NCI-H187 treated with DMSO at 0.1 percent for 48 hours (cell line): ENCODE measurements at places on chromosomes 2 and 18.

DNA sequence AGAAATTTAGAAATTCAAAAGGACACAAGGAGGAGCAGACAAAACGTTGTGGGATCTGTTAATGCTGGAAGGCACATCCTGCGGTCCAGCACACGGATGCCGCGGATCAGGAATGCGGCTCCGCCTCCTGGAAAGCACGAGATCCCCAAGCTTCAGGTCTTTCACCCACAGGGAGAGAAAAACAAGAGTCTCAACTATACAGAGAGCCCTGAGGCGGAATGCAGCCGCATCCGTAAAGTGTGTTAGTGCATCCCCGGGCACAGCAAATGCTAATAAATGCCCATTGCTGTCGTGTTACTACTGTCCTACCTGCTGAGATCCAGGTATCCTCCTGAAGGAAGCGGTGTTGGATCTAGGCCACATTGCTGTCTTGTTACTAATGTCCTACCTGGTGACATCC is 303.9 kb downstream of the EIPR1 start:
- DNase-seq = no peak

GRCh38 chr2:165193178-165193777 is 10.6 kb downstream of the SCN3A start:
- DNase-seq = no peak

DNA sequence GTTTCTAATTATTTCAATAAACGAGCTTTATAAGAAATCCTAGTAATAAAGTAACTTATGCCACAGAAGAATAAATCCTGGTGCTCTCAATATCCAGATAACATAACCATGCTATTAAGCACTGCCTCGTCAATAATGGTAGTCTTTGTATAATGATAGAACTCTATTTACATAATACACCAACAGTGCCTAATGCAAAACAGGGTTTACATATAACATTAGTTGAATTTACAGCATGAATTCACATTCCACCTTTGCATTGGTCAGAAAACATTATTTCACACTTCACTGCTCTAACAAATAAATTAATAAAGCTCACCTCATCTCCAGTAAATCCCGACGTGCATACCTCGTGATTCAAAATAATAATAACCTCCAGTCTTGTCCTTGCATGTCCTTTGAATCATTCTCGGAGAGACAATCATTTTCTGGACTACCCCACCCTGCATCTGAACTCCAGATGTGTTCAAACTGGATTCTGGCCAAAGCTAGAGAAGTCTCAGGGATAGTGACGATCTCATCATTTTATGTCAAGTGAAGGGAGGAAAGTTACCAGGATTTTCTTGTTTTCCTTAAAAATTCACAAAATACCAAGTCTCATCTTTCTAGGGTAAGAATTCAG is 189.2 kb downstream of the NCKAP5 start:
- DNase-seq = no peak

DNA sequence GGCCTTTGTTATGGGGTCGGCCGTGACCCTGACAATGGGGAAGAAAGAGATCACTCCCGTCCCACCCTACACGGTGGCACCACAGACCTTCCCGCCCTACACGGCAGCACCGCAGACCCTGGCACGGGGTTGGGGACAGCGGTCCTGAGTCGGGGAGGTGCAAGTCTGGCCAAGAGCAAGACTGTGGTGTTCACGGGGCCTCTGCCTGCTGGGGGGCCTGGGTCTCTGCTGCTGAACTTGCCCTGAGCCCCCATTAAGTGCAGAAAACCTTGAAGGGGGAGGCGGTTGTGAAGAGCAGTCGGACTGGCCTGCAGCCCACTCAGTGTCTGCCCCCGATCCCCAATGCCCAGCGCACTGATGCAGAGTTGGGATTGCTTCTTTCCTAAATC is 75.9 kb downstream of the SLC66A2 start:
- no peak for DNase-seq

GRCh38 chr2:51258301-51258700 is 226.4 kb upstream of the NRXN1 start:
- no peak for DNase-seq

DNA sequence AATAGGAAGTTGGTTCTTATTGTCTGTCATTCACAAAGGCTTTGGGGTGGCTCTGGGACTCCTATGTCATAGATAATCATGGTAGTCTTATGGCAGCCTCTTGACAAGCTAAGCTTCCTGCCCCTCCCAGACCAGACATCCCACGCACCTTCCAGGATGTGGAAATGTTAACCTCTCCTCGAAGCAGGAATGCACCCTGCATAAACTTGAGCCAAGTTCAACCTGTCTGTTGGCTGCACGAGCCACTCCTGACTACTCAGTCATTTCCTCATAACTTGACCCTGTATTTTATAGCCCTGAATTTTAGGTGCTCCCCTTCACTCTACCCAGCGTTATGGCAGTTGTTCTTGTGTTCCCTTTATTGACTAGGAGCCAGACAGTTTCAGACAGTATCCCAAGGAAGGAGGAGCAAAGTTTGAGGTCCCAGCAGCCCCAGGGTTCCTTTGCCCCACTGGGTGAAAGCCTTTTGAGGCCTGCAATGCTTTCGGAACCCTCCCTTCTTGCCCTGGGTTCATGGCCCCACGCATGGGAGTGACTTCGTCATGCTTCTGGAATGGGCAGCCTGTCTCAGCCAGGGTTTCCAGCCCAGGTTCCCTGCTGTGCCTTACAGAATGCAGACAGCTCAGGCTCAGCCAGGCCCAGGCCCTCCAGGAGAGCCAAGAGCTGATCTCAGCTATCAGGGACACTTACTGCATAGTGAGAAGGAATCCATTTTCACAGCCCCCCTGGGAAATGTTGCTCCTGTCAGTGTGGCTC is 15.6 kb upstream of the INO80C start:
- no peak for DNase-seq

DNA sequence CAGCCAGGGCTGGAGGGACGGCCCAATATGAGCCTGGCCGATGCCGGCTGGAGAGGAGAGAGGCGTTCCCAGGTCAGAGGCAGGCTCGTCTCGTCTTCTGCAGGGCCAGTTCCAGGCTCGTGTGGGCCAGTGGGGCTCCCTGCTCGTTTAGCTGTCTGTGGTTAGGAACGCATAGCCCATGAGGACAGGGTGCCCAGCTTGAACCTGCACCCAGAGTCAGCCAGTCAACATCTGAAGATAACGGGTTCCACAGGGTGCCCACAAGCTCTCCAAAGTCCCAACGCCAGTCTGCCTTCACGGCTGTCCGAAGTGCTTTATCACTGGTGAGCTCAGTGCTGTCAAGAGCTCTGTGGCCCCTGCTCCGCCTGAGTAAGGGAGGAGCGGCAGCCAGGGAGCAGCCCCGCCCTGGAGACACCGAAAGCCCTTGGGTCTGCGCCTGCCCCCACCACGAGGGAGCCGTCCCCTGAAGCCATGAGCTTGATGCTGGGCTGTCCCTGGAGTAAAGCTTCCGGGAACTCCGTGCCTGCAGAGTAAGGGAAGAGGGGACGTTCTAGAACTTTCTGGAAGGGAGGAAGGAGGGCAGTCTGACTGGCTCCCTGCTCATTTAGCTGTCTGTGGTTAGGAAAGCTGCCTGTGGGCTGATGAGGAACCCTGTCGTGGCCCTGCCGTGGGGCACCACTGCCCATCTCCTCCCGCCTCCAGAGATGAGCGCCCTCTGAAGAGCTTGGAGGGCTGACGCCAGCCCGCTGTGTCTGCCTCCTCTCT is 2.7 kb upstream of the HSBP1L1 start:
- DNase-seq = no peak

GRCh38 chr2:238021327-238021726 is 39.5 kb upstream of the SCLY start:
- no peak for DNase-seq

- no peak for DNase-seq
These were observed 560.9 kb downstream of the LRP1B start for GRCh38 chr2:141569941-141570340.

DNA sequence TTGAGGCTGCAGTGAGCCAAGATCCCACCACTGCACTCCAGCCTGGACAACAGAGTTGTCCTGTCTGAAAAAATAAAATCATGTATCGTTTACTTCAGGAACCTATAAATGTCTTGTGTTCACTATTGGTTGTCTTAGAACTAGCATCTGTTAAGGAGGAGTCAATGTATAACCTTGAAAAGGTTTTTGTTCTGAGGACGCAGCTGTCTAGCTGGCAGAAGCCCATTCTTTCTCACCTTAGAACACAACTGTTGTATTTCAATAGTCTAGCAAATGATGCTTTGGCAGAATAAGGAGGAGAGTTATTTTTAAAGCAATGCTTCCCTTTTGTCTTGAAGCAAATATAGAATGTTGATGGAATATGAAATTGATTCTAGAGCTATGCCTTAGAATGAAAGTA is 21.1 kb downstream of the EPB41L5 start:
- DNase-seq = no peak

GRCh38 chr2:85766229-85766628 is 12.4 kb downstream of the ATOH8 start:
- DNase-seq = no peak

- no peak for DNase-seq
These were observed 75.6 kb downstream of the TPGS2 start for GRCh38 chr18:36752929-36753865.

DNA sequence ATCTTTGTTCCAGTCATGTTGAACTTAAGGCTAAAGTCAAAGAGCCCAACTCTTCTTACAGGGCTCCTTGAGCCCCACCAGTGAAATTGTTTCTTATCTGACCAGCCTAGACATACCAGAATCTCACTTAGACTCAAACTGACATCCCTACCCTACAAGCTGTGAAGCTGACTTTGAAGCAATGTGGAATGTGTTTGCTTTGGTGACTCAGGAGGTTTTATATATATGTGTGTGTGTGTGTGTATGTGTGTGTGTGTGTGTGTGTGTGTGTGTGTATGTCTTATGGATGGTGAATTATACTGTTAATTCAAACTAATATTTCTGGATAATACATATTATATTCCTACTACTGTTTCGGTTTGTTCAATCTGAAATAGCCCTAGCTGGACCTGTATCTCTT is 67.3 kb downstream of the CAMKMT start:
- no peak for DNase-seq

DNA sequence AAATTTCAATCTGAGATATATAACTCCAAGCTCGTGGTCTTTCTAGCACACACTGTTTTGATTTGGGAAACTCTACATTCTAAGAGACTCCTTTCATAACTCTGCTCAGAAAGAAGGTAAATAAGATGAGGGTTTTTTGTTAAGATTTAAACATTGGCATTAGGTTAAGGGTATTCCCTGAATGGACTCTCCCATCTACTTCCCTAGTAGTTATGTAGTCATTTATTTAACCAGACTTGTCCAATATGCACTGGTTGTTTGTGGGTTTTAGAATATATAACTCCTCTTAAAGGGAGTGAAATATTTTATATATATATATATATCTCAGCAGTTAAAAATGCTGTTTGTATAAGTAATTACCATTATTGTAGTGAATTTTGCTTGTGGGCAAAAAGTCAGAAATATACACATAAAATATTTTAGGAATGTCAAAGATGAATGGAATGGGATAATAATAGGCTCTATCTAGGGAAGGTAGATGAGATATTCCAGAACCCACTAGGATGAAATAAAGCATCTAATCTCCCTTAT is 61.5 kb upstream of the WDR75 start:
- no peak for DNase-seq

- DNase-seq = no peak
These were observed 43.5 kb downstream of the INSIG2 start for GRCh38 chr2:118131771-118132170.

DNA sequence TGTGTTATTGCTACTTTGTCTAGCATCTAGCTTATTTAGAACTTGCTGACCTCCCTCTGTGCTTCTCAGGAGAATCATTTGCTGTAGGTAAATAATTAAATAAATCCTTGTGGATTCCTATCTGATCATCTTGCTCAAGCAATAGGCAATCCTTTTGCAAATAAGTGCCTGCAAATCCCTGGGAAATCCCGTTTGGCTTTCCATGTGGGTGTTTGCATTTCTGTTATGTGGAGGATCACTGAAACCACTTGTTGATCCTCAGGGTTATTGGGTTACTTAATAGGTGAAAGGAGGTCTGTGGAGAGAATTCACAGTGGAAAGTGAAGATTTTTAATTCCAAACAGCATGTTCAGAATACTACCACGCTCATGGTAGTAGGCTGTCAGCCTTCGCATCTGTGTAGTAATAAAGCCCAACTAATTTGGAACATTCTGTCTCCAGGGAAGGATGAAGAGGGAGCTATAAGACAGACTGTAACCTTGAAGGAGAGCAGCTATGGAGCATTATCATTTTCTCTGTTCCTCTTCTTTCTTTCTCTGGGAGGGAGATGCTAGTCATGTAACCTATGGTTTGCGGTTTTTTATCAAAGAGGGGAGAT is 72.5 kb downstream of the GULP1 start:
- no peak for DNase-seq

GRCh38 chr2:33442528-33443079 is 33.8 kb upstream of the RASGRP3 start:
- DNase-seq = no peak

- DNase-seq = no peak
These were observed 23.6 kb upstream of the HES6 start for GRCh38 chr2:238263204-238264071.

GRCh38 chr18:46660957-46661749 is 4.1 kb upstream of the LOXHD1 start:
- DNase-seq = no peak

DNA sequence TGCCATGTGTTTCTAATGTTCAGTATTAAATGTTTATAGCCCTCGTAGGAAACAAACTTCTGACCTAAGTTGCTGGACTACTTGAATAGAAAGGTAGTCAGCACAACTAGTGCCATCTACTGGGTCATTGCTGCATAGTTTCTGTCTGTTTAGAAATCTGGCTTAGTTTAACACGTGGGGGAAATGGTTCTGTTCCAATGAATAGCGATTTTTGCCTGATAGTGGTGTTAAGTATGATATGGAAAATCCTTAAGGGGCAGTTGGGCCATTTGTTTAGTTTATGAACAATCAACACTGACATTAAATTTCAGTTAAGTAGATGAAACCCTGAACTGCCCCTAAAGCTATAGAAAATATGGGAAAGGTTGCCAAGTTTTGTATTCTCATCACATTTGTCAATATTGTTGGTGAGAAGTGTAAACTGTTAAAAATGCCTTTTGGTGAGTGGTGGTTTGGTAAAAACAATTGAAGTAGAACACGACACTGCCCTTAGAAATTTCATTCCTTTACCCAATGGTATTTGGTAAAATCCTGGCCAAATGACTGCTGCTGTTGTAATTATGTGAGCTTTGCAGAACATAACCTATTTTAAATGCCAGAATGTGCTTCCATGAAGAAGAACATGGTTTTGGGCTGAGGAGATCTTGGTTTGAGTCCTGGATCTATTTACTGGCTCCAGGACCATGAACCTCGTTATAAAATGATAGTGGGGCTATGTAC is 13.2 kb downstream of the NABP1 start:
- no peak for DNase-seq

DNA sequence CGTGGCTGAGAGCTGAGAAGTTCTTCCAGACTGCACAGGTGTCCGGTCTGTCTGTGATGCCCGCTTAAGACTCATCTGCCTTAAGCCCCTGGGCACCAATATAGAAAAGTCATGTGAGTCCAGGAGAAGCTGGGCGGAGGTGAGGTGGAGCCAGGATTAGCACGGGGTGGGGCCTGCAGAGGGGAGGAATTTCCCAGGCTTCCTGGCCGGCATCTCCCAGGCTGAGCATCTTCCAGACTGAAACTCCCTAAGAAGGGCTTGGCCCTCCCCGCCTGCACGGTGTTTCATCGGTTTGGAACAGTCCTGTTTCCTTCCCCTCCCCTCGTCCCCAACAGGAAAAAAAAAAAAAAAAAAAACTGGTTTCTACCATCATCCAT is 270.3 kb downstream of the ATAD2B start:
- DNase-seq = no peak
